ENCODE measurements at places on chromosomes 5 and 9.

GRCh38 chr5:137491121-137491520 lies 8.0 kb downstream of the SPOCK1 start:
- DNase-seq: no peak

DNA sequence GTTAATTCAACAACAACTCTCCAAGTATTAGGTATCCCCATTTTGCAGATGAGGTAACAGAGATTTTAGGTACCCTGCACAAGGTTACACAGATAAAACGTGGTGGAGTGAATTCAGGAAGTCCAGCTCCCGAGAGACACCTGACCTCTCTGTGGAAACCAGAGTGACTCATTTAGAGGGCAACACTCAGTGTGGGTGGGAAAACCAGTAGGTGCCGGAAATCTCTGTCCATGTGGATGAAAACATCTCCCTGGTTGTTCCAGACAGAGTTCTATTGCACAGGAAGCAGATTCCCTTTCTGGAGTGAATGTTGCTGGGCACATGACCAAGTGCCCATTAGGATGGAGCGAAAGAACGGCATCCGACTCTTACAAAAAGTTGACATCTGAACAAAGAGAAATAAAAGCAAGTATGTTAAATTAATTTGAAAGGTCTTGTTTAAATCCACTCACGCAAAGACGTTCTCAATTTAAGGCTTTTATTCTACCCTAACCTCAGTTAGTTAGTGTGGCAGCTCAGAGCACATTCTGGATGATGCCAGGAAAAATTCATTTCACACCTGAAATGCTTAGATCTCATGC lies 391.9 kb upstream of the WWC1 start:
- DNase-seq: peak; percentile 29

GRCh38 chr5:134345996-134346395 lies 21.0 kb downstream of the CDKL3 start:
- no peak for DNase-seq

DNA sequence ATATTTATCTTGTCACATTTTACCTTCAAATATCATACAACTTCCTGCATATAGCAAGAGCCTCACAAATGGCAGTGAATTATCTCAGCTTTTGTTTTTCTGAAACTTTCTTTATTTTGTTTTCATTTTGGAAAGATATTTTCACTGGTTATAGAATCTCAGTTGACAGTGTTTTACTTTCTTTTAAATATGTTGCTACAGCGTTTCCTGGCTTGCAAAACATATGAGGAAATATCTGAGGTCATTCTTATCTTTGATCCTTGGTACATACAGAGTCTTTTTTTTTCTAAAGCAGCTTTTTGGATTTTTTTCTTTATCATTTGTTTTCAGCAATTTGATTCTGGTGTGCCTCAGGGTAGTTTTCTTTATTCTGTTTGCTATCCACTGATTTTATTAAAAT lies 77.6 kb upstream of the CEP78 start:
- no peak for DNase-seq

DNA sequence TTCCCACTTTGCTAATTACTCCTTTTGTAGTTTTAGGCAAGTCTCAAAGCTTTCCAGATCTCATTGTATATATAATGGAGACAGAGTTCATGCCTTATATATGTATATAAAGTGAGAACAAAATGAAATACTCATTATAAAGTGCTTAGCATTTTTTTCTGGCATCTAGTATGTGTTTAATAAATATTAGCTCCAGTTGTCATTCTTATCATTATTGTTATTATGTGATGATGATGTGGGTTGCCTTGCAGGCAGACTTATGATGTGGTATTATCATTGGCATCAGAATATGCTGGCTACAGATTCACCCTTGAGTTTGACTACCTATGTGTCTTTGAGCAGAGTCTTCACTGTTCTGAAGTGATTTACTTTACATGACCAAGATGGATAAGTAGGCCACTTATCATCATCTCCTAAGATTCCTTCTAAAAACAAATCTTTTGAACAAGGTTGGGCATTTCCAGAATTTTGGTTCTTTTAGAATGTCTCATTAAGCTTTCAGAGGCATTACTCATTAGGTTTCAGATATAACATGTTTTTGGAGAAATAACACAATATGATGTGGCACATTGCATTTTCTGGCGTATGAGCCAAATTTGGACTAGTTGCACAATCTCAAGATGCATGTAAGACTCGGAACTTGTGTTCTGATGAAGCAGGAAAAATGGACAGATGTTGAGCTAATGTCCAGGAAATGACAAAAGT lies 145.6 kb upstream of the TNC start:
- no peak for DNase-seq

GRCh38 chr5:176381423-176381822 lies 7.0 kb downstream of the NOP16 start:
- no peak for DNase-seq

GRCh38 chr5:170444181-170444580 lies 55.0 kb upstream of the KCNMB1 start:
- no peak for DNase-seq

DNA sequence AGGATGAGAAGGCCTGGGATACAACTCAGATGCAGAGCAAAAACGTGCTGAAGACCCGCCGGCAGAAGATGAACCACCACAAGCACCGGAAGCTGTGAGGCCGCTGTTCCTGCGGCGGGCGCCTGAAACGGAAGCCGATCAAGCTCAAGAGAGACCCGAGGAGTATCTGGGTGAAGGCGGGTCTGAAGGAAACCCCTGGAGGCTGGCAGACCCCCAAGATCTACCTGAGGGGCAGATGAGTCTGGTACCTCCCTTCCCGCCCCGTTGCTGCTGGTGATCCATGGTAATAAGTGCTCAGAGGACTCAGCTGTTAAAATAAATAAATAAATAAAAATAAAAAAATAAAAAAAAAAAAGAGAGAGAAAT lies 89.3 kb downstream of the BASP1 start:
- DNase-seq: no peak

GRCh38 chr9:108270051-108270450 lies 585.7 kb downstream of the ACTL7B start:
- DNase-seq: no peak

DNA sequence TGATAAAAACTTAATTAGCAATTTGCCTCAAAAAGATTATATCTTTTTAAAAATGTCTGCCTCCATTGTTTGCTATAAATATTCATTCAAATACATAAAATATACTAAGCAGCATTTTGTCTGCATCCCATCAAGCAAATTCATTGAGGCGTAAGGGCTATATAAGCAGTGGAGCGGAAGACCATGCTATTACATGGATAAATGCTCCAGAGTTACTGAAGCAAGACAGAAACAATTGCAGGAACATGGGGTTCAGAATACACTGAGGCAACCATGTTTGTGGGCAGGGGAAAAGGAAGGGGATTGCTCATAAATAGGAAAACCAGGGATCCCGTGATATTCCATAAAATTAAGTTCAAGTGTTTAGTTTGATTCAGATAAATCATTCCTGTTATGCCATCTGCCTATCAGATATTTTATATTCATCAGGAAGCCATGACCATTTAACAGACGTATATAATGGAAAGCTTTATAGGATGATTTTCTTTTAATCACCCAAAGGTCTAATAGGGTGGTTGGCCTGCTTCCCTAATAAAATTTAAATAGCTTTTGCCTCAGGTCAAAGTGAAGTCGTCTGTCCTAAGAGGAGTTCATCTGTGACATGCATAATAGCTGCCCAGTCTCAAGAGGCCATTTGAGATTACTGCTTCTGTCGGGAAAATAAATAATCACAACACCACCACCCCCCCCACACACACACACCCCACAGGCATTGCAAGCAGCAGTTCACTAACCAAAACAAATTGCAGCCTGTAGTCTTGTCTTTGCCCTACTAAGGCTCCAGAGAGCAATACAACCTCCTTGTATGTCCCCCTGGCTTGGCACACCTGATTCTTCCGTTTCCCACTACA lies 105.2 kb downstream of the RASEF start:
- DNase-seq: no peak

DNA sequence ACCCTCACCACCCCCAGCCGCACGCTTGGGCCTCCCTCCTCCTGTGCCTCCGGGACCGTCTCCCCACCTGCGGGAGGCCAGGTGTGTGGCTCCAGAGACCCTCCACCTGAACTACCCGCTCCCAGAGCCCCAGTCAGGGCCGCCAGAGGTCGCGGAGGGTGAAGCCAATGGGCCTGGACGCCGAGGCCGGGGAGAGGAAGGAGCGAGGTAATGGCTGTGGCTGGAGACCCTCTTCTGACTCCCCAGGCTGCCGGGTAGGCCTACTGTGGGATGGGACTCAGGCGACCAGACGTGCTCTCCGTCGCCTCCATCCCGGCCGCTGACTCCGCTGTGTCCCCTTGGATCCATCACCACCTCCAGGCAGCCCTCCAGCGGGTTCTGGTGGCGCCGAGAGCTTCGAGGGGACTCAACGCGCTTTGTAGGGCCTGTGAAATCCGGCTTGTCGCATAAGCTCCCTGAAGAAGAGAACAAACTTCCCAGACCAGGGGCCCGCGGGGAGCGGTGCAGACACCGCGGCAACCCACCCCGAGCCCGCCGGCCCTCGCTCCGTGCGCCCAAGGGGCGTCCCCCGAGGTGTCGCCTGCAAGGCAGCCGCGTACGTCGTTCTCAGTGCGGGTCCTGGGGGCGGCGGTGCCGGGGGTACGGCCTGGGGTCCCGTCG lies 12.6 kb downstream of the IRX2 start:
- DNase-seq: no peak

- DNase-seq: peak; percentile 29
Measured at GRCh38 chr9:115524453-115525059, 406.6 kb upstream of the TNC start.

GRCh38 chr5:128083811-128084227 lies 253 bp downstream of the SLC12A2 start:
- peak; percentile 18 for DNase-seq

DNA sequence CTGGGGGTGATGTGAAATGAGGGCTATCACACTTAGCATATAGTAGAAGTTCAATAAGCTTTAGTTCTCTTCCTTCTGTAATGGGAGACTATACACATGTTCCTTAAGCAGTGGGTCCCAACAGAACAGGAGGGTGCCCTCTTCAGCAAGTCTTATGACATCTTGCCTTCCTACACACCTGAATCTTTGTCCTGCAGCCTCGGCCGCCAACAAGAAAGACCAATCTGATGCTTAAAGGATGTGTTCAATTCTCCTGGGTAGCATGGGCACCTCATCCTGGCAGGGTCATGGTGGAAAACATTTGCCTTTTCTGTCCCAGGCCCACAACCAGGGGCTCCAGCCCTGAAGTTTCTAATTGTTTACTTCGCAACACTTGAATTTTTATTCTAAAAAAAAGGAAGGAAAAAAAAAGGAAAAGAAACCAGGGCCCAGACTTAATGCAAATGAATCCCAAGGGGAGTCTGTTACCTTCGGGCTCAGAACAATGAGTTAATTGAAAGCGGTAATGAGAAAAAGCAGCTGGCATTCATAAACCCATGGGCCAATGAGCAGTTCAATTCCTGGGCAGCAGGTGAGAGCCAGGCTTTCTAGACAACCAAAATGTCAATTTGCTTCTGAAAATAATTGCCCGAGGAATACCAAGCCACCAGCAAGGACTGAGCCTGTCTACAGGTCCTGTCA lies 26.2 kb upstream of the SMAD5 start:
- DNase-seq: no peak

GRCh38 chr5:143679777-143680176 lies 132.2 kb upstream of the HMHB1 start:
- peak; percentile 19 for DNase-seq

DNA sequence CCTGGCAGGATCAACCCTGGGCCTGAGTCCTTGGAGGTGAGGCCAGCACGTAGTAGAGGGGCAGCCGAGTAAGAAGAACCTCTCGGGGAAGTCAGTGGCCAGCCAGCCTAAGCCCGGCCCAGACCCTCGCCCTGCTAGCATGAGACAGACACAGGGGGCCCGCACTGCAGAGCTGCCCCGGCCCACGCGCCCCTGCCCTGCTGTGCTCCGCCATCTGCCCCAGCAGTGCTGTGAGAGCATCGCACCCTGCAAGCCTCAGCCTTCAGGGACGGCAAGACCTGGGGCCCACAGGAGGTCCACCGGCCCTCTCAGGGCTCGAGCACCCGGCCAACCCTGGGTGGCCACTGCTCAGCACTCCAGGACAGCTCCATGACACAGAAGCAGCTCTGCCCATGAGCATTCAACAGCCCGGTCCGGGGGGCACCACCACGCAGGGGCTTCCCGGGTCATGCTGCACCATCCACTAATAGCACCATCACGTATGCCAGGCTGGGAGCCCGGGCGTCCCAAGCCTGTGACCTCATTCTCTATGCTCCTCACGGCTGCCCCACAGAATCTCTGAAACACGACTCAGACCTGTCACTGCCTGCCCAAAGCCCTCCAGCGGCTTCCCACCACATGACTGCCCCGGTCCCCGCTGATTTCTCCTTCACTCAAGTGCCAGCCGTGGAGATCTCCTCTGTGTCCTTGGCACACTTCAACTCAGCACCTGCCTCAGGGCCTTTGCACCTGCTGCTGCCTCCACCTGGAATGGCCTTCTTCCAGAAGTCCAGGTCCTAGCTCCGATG lies 38.1 kb downstream of the ADAMTS2 start:
- DNase-seq: no peak

DNA sequence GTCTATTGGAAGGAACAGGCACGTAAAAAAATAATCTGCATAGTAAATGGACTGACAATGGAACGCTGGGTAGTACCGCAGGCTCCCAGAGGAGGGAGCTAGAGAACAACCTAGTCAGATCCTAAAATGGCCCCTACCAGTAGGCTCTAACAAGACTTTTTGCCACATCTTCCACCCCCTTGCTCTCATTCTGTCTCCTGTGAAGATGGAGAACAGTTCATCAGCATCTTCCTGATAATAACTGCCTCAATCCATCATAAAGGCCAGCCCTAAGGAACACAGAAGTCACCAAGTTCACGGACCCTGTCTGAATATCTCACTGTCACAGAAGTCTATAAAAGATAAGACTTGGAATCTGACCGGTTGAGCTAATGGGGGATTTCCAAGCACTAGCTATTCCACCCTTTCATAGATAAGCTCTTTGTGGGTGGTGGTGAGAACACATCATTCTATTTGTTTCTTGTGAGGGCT lies 133.4 kb downstream of the SLC1A3 start:
- peak; percentile 72 for DNase-seq

DNA sequence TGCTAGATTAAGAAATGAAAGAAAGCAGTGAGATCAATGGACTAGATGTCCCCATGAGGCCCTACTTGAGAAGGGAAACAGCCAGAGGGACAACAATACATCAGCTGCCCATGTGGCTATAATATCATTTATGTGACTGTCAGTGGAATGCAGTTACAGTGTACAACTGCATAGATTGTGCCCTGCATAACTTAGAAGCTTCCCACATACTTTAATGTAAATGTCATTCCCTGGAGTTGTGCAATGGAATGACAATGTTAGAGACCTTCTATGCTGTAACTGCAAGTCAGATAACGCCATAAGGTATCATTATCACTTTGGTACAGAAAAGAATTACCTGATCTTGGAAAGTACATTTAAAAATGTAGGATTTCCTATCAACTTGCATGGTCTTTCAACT lies 67.4 kb downstream of the FBN2 start:
- DNase-seq: peak; percentile 22

- no peak for DNase-seq
Measured at GRCh38 chr5:132901036-132901435, 27.6 kb downstream of the LEAP2 start.

All from HTR-8/SVneo (cell line).